ENCODE measurements at places on chromosomes 11 and 22.

GRCh38 chr11:3353066-3353465, 25.9 kb downstream of the ZNF195 start:
- no peak for DNase-seq

GRCh38 chr11:6095798-6096197, 11.7 kb upstream of the OR56B4 start:
- no peak for DNase-seq

DNA sequence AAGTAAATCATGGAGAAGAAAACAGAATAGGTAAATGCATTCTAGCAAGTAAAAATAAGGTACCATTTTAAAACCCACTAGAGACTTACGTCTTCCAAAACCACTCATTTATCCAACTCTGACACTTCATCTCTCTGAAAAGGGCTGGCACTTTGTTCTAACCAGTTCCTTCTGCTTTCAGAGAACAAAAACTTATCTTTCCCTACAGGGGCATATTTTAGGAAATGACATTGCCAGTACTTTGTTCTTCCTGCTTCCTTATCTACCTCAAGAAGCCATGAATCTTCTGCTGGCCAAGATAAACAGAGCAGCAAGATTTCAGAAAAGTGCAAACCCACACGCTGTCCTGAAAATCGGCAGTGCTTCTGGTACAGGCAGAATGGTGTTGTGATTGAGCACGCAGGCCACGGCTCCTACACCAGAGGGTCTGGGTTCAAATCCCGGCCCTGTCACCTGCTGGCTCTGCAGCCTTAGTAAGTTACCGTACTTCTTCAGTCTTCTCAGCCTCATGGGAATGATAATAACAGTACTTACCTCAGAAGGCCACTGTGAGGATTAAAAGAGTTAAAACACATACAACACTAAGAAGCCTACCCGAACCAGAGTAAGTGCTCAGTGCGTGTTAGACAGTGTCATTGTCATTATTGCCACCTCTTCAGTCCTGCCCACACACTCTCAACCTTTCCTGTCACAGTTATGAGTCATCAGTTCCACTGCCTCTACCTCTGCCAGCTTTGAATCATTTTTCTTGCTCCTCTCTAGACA, 11.0 kb downstream of the MPZL3 start:
- DNase-seq: peak; percentile 75

- no peak for DNase-seq
Measured at GRCh38 chr11:5237420-5237819, 3.1 kb upstream of the HBD start.

DNA sequence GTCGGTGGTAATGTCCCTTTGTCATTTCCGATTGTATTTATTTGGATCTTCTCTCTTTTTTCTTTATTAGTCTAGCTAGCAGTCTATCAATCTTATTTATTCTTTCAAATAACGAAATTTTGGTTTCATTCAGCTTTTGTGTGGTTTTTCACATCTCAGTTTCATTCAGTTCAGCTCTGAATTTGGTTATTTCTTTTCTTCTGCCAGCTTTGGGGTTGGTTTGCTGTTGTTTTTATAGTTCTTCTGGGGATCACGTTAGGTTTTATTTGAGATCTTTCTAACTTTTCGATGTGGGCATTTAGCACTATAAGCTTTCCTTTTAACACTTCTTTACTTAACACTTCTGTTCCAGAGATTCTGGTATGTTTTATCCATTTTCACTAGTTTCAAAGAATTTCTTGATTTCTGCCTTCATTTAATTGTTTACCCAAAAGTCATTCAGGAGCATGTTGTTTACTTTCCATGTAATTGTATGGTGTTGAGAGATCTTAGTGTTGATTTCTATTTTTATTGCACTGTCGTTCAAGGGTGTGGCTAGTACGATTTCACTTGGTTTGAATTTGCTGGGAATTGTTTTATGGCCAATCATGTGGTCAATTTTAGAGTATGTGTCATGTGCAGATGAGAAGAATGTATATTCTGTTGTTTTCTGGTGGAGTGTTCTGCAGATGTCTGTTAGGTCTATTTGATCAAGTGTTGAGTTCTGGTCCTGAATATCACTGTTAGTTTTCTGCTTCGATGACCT, 7.7 kb upstream of the SCGB1D1 start:
- DNase-seq: no peak

- peak; percentile 65 for DNase-seq
Measured at GRCh38 chr22:46737105-46737975, 712 bp downstream of the CERK start.

DNA sequence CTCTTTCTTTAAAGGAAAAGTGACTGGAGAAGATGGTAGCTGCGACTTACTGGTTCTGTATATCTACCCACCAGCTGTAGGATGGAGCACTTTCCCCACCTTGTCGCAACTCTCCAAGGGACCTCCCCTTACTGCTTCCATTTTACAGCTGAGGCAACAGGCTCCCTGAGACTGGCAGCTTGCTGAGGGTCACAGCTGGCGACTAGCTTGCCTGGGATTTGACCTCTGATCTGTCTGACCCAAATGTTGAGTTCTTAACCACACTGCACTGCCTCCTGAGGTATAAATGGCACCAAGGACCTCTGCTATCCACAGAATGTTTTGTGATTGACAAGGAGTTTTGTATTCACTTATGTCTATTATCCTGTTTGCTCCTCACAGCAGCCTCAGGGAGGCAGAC, 115.0 kb upstream of the NNMT start:
- no peak for DNase-seq

DNA sequence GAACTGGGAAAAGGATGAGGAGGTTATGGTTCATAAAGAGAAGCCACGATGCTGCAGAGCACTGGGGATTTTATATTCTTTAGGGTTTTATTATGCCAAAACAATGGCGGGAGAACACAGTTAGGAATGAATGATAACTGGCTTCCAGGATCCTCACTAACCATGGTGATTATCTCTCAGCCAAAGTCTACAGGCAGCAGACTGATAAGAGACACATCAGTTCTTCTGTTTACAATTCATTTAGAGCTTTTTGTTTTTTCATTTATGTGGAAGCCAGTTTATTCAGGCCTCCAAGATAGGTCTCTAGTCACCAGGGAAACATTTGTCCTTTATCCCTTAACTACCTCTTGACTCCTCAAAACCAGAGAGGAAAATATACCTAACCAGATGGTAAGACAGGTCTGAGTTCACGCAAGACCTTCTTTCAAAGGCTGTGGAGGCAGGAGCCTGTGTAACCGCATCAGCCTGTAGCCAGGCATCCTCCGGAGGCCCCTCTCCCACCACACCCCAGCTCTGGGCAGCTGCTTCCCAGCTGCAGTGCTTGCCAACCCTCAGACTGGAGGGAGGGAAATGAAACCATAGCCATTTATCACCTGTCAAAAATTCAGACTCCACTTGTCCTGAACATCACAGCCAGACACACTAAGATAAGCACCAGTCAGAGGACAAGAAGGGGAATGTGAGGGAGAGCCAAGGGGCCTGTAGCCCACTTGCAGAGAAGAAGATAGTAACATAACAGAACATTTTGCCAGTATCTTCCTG, 57.2 kb upstream of the FAM181B start:
- DNase-seq: no peak

- no peak for DNase-seq
Measured at GRCh38 chr22:41582694-41583093, 6.9 kb downstream of the PMM1 start.

- no peak for DNase-seq
Measured at GRCh38 chr11:62514151-62514550, 32.5 kb downstream of the AHNAK start.

DNA sequence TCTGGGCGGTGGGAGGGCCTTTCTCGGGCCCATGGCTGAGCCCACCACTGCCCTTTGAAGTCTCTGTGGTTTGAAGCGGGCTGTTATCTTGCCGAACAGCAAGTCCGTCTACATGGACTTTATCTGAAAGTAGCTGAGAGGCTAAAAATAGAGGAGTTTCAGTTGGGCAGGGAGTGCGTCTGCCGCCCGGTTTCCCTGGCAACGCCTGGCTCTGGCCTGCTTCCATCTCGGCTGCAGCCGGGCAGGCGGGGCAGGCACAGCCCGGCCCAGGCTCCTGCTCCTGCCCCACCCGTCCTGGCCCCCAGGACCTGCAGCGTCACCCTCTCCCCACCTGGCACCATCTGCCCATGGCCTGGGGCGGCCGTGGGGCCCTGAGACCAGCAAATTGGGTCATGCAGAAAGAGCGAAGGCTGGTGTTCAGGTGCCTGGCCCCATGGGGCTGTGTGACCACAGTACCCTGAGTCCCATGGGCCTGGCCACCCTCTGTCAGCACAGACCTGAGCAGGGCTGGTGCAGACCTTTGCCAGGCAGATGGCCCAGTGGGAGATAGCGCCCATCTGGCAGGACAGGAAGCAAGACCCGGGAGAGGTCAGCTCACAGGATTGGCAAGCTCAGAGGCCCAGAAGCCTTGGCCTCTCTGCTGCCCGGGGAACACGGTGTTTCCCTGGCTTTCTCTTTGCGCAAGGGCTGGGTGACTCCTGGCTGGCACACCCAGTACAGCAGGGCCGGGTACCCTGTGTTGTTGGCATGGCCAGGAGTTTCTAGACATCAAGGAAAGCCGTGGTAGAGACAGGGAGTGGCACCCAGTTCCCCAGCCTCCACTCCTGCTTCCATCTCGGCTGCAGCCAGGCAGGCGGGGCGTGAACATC, 79.1 kb upstream of the KCNQ1OT1 start:
- peak; percentile 14 for DNase-seq

- no peak for DNase-seq
Measured at GRCh38 chr11:128464878-128465450, 122.4 kb downstream of the ETS1 start.

- no peak for DNase-seq
Measured at GRCh38 chr11:18492888-18493287, 33.9 kb downstream of the TSG101 start.

GRCh38 chr11:43937434-43938411, 4.7 kb upstream of the C11orf96 start:
- no peak for DNase-seq

DNA sequence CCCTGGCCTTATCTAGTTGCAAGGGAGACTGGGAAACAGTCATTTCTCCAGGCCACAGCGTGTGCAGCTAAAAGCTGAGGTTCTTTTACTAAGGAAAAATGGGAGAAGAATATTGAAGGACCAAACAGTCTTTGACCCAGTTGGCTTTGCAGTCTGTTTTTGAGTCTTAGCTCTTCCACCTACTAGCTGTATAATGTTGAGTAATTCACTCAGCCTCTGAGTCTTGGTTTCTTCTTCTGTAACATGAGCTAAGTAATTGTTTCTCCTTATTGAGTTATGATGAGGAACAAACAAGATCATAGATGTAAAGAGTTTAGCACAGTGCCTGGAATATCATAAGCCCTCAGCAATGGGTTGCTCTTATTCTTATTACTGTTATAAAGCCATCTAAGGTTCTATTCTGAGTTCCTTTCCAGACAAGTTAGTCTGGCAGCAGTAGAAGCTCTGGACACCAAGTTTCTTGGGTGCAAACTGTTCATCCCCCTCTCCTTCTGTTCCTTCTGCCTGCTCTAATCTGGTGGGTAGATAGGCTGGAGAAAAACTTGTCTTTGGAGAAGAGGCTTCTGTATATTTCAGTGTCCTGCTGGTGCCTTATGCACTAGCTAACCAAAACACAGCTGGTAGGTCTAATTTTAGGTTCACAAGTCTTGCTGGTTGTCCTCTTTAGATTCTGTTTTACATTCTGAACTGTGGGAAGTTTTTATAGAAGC, 13.5 kb downstream of the TRIM44 start:
- no peak for DNase-seq

GRCh38 chr11:8273287-8273686, 9.6 kb upstream of the LMO1 start:
- DNase-seq: no peak

DNA sequence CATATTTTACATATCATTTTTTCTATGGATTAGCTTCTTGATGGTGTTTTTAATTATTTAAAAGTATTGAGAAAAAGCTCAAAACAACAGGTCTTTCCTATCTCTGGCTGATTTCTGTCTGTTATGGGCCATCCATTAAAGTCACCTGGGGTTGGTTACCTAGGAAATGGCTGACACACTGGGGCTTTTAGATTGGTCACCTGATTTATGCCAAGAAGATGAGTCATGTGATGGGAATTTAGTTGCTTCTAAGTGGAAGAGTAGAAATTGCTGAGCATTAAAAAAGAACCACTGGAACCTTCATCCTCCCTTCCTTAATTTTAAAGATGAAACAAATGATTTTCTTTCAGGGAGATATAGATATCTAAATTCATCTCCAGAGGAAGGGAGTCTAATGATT, 48.8 kb upstream of the LARGE1 start:
- DNase-seq: no peak

DNA sequence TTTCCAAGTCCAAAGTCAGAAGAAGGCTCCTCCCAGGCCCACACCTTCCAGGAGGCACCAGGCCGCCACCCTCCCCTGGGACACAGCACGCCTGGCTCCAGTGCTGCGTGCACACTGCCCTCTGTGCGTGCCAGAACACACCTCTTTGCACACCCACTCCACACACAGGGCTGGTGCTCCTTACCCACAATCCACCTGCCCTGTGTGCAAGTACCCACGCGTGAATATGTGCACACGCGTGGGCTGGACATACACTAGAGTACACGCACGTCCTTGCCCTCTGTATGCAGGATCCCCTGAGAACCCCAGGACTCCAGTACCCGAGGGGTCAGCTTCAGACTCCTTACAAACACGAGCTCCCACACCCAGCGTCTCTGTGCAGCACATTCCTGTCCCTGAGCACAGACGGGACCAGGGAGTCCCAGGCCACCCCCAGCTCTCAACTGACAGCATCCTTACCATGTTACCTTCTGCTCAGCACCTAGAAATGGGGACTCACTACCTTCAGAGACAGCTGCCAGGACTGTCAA, 2.8 kb downstream of the DUSP8 start:
- DNase-seq: no peak

DNA sequence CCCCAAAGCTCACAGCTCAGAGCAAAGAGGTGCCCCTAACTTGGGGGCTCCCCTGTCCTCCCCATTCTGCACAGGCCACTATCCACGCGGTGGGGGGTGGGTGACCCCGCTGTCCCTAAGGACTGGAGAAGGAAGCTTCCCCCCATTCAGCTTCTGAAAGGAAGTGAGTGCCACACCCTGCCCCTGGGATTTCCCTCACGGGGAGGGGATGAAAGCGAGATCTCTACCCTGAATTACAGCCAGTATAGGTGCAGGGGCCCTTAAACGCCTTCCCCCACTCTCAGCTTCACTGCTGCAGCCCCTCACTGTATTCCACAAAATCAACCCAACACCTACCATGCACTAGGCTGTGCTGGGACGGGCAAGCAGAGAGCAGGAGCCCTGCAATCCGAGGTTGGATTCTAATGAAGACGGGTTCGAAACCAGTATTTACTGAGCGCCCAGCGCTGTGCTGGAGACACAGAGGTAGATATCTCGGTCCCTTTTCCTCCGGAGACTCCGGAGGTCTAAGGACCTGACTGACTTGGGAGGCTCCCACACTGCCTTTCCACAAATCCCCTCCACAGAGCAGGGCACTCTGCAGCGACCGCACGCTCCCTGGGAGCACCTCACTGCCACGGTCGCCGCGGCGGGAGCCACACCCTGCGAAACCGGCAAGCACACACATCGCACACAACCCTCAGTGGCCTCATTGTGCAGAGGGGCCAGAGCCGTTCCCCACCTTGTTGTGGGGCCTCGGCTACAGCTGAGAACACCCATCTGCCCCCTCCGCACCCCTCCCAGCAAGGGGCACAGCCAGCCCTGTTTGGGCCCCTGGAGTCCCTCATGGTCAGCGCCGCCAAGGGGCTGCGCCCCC, 1.8 kb downstream of the AHNAK start:
- DNase-seq: peak; percentile 57

Measured in stimulated activated CD8-positive, alpha-beta memory T cell treated with anti-CD3 and anti-CD28 coated beads, Interleukin-4, amount 100 ng/mL, for 48 hours (primary cell).